MCF 10A (cell line): ENCODE measurements at places on chromosomes 5 and 9. TPM values are rescaled to one million over a fixed set of nuclear protein-coding genes. Genes with fewer than 3 reads are reported as not detected.

The PDCD1LG2 gene
- 1.8 and 3.2 TPM in 2 replicates for total RNA-seq

The TCF7 gene
- 0.29 and 0.42 TPM in 2 replicates for total RNA-seq

The SNCAIP gene
- total RNA-seq, result 0.12 and 0.21 TPM in 2 replicates

DNA sequence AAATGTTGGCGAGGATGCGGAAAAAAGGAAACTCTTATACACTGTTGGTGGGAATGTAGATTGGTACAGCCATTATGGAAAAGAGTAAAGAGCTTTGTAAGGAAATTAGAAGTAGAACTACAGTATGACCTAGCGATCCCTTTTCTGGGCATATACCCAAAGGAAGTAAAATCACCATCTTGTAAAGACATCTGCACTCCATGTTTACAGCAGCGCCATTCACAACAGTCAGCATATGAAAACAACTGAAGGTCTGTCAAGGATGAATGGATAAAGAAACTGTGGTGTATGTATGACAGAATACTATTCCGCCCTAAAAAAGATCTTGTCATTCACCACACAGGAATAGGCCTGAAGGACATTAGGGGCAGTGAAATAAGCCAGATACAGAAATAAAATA is 27.7 kb upstream of the SLC25A51 start:
- H3K4me3 ChIP-seq, result no peak overlapping the region
- H3K4me1 ChIP-seq, result peaks cover 8% of the 10 kb centered on the region
- no peaks in the 10 kb centered on the region for H3K36me3 ChIP-seq
- no peak for DNase-seq
- no peak overlapping the region for H3K27ac ChIP-seq

DNA sequence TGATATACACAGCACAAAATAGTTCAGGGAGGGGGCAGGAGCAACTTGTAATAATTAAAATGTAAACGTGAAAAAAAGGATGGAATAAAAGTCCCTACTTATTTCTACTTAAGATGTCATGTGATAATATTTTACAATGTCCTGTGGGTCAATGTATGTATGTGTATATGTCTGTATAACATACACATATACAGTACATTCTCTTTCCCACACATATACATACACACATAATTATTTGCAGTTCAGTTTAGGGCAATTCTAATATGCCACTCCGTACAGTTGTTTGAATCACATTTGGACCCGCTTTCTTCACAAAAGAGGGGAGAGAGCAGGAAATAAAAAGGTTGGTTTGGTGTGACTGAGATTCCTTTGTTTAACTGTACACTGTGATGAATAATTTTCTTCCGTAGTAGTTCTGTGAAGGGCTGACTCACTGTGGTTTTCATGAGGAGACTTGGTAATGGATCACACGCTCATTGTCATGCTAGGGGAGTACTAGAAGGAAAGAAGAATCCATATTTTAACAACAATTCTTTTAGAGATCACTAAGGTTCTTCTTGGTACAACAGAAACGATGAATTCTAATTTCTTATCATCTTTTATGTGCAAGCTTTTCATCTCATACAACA is 26.2 kb upstream of the ACOT12 start:
- no peak overlapping the region for H3K4me3 ChIP-seq
- DNase-seq, result peak; percentile 84
- H3K27ac ChIP-seq, result peak overlapping the region; percentile 46
- peaks cover 51% of the 10 kb centered on the region for H3K36me3 ChIP-seq
